Bone marrow (tissue), 2 donors: ENCODE measurements at places on chromosomes 7 and 10.

DNA sequence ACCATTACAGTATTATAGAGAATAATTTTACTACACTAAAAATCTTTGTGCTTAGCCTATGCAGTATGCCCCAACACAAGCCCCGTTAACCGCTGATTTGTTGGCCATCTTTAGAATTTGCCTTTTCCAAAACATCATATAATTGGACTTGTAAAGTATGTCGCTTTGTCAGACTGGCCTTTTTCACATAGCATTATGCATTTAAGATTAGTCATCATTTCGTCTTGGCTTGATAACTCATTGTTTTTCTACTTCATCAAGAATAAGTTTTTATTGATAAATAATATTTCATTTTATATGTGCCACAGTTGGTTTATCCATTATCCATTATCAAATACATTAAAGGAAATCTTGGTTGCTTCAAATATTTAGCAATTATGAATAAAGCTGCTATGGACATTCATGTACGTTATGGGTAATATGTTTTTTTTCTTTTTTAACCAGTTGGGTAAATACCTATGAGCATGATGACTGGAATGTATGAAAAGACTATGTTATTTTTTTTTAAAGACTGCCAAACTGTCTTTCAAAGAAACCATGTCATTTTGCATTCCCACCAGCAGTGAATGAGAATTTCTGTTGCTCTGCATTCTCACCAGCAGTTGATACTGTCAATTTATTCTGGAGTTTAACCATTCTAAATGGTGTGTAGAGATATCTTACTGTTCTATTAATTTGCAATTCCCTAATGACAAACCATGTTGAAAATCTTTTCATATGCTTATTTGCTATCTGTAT lies 273.1 kb upstream of the KCND2 start:
- DNase-seq, result no peak

- no peak for DNase-seq
Observed at GRCh38 chr7:38375453-38375852, 102.0 kb upstream of the TARP start.

DNA sequence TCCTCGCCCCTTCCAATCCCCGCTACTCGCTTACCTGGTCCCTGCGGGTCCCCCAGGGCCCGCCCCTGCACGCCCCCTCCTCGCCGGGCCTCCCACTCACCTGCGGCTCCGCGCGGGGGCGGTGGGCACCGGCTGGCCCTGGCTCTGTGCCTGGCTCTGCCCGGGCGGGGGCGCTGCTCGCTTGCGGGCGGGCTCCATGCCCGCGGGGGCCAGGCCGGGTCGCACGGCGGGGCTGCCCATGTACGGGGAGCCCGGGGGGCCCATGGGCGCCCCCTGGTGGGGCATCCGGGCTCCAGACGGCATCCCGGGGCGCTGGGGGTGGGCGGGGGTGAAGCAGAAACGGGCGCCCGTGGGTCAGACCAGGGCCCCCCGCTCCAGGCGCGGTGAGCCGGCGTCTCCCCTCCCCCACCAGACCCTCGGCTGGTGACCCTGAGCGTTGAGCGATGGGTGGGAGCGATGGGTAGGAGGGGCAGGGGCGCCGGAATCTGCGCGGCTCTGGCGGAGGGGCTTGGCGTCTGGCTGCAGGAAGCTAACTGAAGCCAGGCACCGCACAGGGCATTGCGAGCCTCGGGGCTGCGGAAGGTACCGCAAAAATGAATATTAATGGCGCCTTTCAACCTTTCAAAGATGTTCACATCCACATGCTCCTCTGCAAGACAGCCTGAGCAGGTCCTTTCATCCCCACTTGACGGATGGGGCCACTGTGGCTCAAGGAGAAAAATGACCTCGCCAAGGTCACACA lies 3.0 kb downstream of the SMARCD3 start:
- DNase-seq, result no peak

GRCh38 chr7:155860840-155861479 lies 48.7 kb upstream of the SHH start:
- DNase-seq, result no peak

DNA sequence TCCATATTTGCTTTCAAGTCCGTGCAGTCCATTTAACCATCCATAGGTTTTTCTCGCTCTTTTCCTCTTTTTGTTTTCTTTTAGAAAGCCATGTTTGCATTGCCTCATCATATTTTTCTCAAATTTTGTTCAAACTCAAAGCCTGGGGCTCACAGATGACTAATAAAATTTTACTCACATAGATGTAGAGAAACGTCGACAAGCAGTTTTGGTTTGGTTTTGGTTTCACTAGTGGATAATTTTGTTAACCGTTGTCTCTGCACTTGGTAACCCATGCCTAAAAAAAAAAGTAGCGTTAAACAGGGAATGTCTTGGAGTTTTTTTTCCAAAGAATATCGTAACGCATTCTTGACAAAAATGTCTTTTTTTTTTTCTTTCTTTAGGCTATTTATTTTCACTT lies 344.2 kb upstream of the GALNT17 start:
- no peak for DNase-seq

DNA sequence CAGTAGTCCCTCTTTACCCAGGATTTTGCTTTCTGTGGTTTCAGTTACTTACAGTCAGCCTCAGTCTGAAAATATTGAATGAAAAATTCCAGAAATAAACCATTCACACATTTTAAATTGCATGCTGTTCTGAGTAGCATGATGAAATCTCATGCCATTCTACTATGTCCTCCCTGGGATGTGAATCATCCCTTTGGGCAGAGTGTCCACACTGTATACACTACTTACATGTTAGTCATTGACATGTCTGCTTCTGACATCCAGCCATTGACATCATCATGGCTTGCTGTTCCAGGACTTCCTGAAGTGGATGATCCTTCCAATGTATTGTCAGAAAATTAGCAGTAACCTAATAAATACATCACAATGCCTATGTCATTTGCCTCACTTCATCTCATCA lies 34.6 kb upstream of the MALRD1 start:
- no peak for DNase-seq

GRCh38 chr10:96828609-96829008 lies 3.5 kb upstream of the LCOR start:
- no peak for DNase-seq

- no peak for DNase-seq
Observed at GRCh38 chr7:103731169-103731568, 258.3 kb downstream of the RELN start.

DNA sequence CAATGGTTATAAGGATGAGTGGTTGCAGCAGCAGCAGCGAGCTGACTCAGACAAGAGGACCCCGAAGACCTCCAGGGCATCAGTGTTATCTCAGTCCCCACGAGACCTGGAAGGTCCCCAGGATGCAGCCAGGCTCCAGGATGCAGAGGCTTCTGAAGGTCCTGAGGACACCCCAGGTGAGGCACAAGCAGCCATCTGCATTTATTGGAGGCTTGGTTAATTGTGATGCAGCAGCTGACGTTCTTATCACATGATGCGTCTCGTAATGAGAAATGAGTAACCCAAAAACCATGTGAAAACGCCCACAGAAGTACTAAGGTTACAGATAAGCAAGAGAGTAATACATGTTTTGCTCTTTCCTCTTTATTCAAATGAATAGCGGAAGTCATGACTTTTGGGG lies 17.4 kb downstream of the C7orf57 start:
- no peak for DNase-seq

GRCh38 chr7:45469103-45469502 lies 105.1 kb upstream of the ADCY1 start:
- no peak for DNase-seq

GRCh38 chr10:20891338-20891714 lies 5.8 kb downstream of the NEBL start:
- DNase-seq, result no peak

GRCh38 chr10:36500266-36500665 lies 625.1 kb upstream of the ANKRD30A start:
- no peak for DNase-seq

- DNase-seq, result no peak
Observed at GRCh38 chr10:93437086-93437945, 44.8 kb downstream of the MYOF start.

GRCh38 chr10:19964625-19965024 lies 148.4 kb downstream of the PLXDC2 start:
- no peak for DNase-seq

GRCh38 chr7:14604606-14605005 lies 297.9 kb downstream of the DGKB start:
- DNase-seq, result no peak

- DNase-seq, result peak; percentile 44
Observed at GRCh38 chr7:36291387-36292316, 98.0 kb upstream of the ANLN start.

- DNase-seq, result no peak
Observed at GRCh38 chr10:43727935-43728334, 79.3 kb upstream of the ZNF32 start.

- no peak for DNase-seq
Observed at GRCh38 chr7:8433477-8434289, at the start of gene NXPH1. Gene NXPH1 (plus strand): TSS chr7:8433609.

GRCh38 chr10:11082526-11082925 lies 64.9 kb downstream of the CELF2 start:
- DNase-seq, result no peak

- DNase-seq, result no peak
Observed at GRCh38 chr10:124072106-124072505, 21.3 kb downstream of the CHST15 start.

GRCh38 chr7:12929476-12930140 lies 242.2 kb downstream of the ARL4A start:
- DNase-seq, result no peak

- DNase-seq, result no peak
Observed at GRCh38 chr7:140903741-140904480, 20.8 kb downstream of the BRAF start.

GRCh38 chr7:17302575-17303142 lies 4.2 kb downstream of the AHR start:
- DNase-seq, result no peak

- no peak for DNase-seq
Observed at GRCh38 chr7:131363719-131364118, 36.0 kb downstream of the MKLN1 start.

DNA sequence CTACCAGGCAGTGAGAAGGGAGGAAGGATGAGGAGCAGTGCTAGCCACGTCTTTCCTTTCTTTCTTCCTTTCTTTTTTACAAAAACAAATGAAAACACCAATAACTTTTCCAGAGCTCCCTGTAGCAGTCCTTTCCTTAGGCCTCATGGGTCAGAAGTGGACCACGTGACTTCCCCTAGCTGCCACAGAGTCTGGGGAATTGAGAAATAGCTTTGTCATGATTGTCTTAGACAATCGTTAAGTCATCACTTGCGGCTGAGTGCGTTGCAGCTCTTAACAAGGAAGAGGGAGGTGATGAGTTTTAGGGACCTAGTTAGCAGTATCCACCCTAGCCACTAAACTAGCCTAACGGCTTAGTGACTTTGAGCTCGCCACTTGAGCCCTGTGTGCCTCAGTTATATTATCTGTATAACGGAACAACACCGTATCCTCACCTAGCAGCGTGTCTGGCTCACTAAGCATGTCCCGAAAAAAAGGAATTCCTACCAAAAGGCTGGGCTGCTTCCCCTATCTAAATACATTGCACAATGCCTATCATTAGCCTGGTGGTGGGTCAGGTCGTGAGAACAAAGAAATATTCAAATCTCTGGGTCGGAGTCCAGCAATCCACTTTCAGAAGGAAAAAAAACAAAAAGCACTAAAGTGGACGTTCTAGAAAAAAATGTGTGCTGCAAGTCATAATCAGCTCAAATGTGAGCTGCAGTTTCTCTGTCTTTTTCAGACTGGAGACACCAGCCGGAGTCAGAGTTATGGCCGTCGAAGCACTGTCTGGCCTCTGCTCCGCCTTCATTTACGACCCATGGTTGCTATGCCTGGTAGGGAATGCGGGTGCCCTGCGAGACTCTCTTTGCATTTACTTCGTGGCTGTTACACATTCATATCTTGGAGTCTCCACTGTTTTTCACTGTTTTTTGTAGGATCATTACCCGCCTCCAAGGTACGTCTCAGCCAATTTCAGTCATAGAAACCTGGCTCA lies 338.5 kb upstream of the FOXK1 start:
- DNase-seq, result no peak

DNA sequence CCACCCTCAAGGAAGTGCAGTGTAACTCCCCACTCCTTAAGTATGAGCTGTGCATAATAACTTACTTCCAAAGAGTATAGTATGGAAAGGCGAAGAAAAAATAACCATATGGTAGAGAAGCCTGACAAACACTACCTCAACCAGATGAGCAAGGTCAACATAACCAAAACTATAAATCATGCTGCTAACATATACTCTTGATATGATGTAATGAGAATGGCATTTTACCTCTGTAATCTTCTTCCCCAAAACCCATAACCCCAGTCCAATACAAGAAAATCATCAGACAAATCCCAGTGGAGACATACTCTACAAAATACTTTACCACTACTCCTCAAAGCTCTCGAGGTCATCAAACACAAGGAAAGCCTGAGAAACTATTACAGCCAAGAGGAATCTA lies 15.8 kb downstream of the OSBPL3 start:
- no peak for DNase-seq

- DNase-seq, result no peak
Observed at GRCh38 chr7:368651-369475, 78.9 kb downstream of the FOXL3 start.

DNA sequence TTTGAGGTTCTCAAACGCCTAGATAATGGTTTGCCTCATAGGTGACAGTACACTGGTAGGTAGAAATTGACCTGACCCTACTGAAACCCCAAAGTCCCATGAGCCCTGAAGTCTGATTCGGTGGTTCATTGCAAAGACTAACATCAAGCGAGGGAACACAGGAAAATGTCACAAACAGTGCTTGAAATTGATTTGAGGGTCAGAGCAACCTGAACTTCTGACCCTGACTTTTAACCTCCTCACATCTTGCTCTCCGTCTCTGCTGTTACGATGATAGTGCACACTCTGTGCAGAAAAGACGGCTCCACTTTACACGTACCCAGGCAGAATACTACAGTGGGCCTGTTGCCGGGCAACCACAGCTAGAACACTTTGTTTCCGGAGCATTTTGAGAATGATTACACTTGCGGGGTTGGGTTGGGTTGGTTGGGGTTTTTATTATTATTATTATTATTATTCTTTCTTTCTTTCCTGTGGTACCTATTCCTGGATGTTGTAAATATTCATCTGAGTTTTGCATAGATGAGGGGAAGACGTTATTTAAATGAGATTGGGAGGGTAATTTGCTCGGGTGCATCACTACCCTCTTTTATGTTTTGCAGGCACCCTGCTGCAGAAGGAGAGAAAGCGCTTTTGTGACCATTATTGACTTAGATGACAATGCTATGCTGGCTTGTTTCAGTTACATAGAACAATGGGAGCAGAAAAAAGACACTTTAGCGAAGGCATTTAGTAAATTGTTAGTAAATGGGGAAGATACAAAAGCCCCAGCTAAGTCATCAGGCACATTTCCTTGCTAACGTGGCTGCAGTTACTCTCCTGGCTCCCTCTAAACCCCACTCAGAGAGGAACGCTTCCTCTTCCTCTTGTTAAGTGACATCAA lies 438.1 kb upstream of the NRP1 start:
- DNase-seq, result no peak

- no peak for DNase-seq
Observed at GRCh38 chr10:95756041-95756761, at the start of gene ENTPD1. Gene ENTPD1 (plus strand): TSS chr10:95756163. CDS start chr10:95756240, 77 bp downstream.

- no peak for DNase-seq
Observed at GRCh38 chr7:108584211-108584610, 14.5 kb downstream of the DNAJB9 start.

GRCh38 chr7:33108554-33109004 lies 625 bp downstream of the RP9 start:
- DNase-seq, result no peak

- no peak for DNase-seq
Observed at GRCh38 chr7:101442426-101443070, 79.9 kb downstream of the COL26A1 start.
